ENCODE measurements at places on chromosomes 1 and 21.

- DNase-seq, result no peak
These were observed 491.5 kb upstream of the B3GALT2 start for GRCh38 chr1:193677874-193678273.

DNA sequence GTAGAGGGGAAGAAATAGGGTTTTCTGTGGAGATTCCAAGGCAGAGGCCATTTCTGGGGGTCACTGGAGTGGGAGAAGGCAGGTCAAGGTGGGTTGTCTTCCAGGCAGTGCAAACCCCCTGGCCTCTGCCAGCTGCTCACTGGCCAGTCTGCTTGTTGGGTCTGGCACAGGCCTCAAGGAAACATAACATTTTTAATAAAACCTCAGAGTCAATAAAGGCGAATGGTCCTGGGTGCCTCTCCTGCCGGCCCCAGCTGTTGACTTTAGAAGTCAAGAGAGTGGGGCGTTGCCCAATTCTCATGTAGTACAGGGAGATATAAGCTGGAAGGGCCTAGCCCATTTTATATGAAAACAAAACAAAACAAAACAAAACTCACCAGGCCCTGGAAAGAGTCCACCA lies 36.6 kb downstream of the RUNX3 start:
- DNase-seq, result no peak

DNA sequence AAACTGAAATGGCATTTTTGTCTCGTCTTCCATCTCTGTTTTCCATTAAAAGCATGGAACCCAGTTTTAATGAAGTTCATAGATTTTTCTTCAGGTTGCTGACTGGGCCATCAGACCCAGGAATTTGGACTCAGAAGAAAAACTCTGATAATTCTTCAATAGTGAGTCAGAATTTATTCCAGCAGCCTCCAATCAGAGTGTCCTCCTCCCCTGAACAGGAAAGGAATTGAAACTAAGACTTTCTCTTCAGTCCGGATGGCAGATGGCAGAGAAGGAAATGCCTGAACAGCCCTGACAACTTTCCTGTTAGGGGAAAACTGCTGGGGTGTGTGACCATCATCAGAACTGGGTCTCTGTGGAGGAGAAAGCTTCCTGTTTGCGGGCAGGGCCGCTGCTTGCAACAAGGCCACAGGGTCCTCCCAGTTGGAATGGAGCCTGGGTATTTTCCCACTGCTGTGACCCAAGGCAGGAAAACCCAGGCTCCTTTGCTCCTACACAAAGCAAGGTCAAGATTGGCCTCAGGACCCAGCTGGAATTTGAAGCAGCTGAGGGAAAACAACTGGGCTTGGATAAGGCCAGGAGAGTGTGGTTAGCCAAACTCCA lies 20.7 kb downstream of the CD34 start:
- peak; percentile 86 for DNase-seq

DNA sequence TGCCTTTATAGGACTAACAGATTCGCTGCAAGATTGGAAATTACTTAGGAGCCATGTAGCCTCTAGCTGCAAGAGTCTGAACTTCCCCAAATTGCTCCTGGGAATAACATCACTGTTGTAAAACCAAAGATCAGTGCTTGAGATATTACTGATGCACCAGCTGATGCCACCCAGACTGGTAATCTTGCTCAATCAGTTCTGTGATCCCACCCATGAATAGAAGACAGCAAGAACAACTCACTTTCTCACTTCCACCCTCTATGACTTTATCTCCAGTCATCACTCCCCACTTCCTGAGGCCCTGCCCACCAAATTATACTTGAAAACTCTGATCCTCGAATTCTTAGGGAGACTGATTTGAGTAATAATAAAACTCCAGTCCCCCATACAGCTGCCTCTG lies 1011.1 kb downstream of the PLA2G4A start:
- no peak for DNase-seq

DNA sequence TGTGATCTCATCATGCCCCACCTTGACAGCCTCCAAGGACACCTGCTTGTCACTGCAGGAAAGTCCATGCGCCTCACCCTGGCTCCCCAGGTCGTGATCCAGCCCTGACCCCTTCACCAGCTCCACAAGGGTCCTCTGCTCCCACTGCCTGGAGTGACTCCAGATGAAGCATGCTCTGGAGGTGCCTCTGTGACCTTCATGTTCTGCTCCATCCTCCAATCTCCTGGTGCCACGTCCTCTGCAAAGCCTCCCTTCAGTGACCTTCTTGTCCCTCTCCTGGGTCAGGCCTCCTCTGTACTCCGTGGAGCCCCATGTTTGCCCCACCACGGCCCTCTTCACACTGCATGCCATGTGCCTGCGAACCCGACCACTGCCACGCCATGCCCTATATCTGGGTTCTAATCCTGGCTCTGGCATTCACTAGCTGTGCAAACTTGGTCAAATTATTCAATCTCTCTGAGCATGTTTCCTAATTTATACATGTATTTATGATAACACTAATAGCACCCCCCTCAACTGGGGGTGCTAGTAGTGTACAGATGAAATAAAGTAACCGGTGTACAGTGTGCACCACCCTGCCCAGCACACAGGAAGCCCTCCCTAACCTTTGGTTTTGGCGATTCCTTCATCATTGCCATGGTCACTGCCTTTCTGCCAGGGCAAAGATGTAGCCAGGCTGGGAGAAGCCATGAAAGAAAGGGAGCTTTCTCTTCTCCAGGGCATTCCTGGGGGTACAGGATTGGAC lies 77.4 kb downstream of the STUM start:
- DNase-seq, result no peak

DNA sequence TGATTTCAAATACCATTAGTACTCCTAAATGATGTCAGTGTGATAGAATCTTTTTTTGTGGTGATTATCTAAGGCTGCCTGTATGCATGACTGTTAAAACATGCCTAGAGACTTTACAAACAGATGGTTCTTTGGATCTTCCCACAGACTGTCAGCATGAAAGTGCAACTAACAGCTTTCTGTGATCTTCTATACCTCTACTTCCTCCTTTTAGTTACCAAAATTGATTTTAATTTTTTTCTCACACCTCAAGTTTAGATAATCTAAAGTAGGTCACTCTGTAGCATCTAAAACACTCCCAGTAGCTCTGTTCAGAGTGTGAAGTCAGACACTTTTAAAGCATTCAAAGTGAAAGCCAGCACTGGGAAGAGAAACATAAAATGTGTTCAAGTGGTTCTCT lies 534.5 kb downstream of the PTPRC start:
- peak; percentile 47 for DNase-seq

GRCh38 chr1:211381481-211382181 lies 55.0 kb downstream of the TRAF5 start:
- no peak for DNase-seq

DNA sequence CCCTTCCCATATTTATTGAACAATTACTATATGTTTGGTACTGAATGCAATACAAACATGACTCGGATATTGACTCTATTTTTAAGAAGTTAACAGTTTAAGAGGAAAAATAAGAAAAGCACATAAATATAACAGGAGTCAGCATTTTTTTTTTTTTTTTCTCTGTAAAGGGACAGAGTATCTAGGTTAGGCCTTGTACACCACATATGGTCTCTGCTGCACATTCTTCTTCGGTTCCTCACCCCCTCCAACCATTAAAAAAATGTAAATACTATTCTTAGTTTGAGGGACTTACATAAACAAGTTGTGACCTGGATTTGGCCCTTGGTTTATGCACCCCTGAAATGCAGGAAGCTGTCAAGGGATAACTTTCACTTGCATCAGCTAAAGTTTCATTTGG lies 40.4 kb downstream of the PHC2 start:
- peak; percentile 90 for DNase-seq

DNA sequence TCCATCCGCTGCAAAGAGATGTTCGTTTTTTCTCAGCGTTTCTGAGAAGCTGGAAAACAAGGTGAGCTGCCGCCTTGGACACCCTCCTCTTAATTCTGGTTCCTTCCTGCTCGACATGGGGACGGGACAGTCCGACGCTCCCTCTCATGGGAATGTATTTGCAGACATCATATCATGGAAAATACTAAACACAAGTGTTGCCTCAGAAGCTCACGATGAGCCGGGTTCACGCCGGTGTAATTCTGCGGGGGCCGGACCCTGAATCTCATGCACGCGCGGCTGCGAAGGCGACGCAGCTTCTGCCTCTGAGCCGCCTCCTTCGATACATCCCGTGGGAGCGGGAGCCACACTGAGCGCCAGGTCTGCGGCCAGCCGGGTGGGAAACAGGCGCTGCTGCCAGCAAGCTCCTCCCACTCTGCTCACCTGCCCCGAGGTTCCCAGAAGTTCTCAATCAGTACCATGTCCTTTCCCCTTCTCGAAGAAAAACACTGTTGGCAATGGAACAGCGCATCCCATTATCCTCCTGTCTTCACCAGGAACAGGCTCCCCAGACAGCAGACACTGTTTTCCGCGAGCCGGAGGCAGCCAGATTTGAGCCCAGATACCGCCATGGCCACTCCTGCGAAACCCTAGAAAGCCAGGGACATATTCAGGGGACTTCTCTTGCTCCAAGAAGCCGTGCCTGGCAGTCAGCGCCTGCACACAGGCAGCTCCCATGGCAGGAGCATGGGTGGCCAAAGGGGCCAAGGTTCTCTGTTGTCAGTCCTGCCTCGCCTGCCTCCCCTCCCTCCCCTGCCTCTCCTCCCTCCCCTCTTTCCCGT lies 98.0 kb downstream of the WDR4 start:
- DNase-seq, result no peak

DNA sequence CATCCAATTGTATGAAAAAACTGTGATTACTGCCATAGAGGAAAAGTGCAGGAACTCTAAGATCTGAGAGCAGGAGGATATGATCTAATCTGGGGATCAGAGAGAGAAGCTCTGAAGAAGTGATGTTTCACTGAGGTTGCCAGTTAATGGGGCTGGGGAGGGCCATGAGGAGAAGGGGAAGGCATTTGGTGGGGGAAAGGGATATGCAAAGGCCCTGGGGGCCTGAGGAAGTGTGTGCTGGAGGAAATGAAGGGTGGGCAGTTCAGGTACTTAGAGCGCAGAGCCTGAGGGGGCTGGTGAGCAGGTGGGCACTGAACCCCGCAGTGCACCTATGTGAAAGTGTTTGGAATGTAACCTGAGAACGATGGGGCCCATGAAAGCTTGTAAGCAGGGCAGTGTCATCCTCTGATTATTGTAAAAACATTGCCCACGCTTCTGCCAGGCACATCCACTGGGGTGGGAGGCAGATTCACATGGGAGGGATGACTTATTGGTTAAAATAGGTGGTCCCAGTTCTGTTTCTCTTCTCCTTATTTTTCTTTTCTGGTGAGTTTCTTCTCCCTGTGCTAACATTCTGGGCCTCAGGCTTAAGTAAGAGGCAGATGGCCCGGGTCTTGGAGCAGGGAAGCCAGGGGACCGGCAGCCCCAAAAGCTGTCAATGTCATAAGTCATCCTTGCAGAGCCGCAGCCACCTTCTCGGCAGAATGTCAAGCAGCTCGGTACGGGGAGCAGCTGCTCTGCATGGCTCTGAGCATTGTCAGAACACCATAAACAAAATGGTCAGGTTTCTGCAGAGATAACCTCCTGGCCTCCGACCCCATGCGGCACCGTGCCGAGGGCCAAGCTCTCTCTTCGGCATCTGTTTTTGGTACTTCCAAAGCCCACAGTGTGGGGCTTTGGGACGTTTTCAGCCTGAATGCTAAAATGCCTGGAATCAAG lies 492.0 kb upstream of the VAMP3 start:
- no peak for DNase-seq

All from fibroblast of skin of scalp (primary cell).